Activated T-helper 2 cell treated with anti-CD3 and anti-CD28 coated beads, Interferon-gamma antibody, Interleukin-2, Interleukin-4, amounts not matched to agents 10 μg/mL and 5 μg/mL and 100 μg/mL, durations not matched to agents 14 hours and 24 hours and 36 hours (primary cell): ENCODE measurements at places on chromosomes 12 and 14. TPM values are rescaled to one million over a fixed set of nuclear protein-coding genes. Genes with fewer than 3 reads are reported as not detected.

The KLRC4 gene
- total RNA-seq = not detected in 2 replicates

The HSPB8 gene
- not detected in 2 replicates for total RNA-seq

The TAS2R42 gene
- not detected in 2 replicates for total RNA-seq

The SLC7A8 gene
- total RNA-seq = 5.3 and 5.4 TPM in 2 replicates

GRCh38 chr14:56328021-56328420 lies 209.8 kb downstream of the PELI2 start:
- no peak for DNase-seq

DNA sequence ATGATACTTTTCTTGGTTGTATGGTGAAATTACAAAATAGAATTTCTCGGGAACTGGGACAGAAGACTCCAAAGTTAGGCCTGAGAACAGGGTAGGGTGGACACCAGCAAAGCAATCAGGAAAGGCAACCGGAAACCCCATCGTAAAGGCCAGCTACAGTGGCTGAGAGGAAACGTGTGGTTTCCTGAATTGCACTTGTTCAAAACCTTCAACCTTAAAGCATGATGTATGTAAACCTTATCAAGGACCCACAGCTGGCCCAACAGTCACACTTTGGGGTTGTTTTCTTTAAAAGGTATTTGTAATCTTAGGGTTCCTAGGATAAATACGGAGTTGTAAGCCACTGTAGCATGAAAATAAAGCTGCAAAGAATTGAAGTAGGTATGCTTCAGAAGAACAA lies 2.2 kb upstream of the PTGDR start:
- no peak for DNase-seq
